ENCODE measurements at places on chromosomes 12 and 14. TPM values are rescaled to one million over a fixed set of nuclear protein-coding genes. Genes with fewer than 3 reads are reported as not detected.

Gene KRT79
- total RNA-seq = not detected

GRCh38 chr12:131131808-131132117, 178.1 kb downstream of the ADGRD1 start:
- no peaks in the 10 kb centered on the region for H3K4me1 ChIP-seq
- no peak for DNase-seq
- H3K27ac ChIP-seq = no peak overlapping the region
- H3K36me3 ChIP-seq = no peaks in the 10 kb centered on the region
- no peak overlapping the region for H3K4me3 ChIP-seq
- H3K27me3 ChIP-seq = no peaks in the 10 kb centered on the region

Gene SLC38A4
- total RNA-seq = not detected

GRCh38 chr14:47044841-47045240, 393.3 kb upstream of the RPL10L start:
- H3K27me3 ChIP-seq = no peaks in the 10 kb centered on the region
- no peaks in the 10 kb centered on the region for H3K36me3 ChIP-seq
- no peak for DNase-seq
- no peak overlapping the region for H3K4me3 ChIP-seq
- H3K4me1 ChIP-seq = no peaks in the 10 kb centered on the region

DNA sequence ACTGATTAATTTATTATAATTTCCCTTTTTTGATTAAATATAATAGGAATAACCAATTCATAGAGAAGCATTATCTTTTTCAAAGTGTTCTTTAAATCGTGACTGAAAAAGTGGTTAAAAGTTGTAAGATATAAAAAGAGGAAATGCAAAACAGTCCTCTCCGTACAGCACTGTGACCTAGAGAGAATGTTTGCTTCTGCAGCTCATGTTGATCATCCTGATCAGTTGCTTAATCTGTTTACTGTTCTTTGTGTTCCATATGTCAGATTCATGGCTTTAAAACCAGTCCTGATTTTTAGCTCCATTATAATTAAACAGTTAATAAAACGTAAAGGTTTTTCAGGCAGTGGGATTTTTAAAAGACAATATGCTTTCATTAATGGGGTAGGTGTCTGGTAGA, 4.7 kb downstream of the TTC8 start:
- no peaks in the 10 kb centered on the region for H3K36me3 ChIP-seq
- DNase-seq = no peak
- no peak overlapping the region for H3K4me3 ChIP-seq
- peaks cover 20% of the 10 kb centered on the region for H3K4me1 ChIP-seq

Gene LRRC10
- not detected for total RNA-seq

DNA sequence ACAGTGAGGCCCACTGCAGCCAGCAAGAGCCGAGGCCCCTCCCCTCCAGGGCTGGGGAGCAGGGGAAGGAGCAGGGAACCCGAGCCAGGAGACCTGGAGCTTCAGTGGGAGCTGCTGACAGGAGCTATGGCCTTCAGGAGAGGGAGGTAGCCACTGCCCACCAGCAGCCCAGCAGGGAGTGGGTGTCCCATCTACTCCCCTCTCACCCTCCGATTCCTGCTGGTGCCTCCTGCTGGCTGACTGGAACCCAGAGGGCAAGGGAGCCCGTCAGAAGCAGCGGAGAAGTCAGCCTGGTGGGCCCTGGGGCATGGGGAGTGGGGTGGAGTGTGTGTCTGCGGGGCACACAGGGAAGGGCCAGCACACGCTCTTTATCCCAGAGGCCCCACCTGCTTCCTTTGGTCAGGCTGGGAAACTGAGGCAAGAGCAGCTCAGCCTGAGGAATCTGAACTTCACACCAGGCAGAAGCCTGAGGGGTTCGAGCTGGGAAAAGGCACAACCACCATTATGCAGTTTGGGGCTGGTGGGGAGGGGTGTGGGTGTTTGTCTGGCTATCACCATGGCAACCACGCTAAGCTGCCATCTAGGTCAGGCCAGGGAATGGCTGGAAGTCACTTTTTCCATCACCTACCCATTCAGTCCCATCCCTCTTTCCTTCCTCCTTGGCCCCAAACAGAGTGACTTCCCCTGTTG, 36.8 kb upstream of the PLEKHG6 start:
- no peak overlapping the region for H3K4me3 ChIP-seq
- peaks cover 4% of the 10 kb centered on the region for H3K4me1 ChIP-seq
- no peaks in the 10 kb centered on the region for H3K27me3 ChIP-seq
- no peaks in the 10 kb centered on the region for H3K36me3 ChIP-seq

Gene ASCL1
- not detected for total RNA-seq

- no peak for DNase-seq
- no peaks in the 10 kb centered on the region for H3K27me3 ChIP-seq
- no peak overlapping the region for H3K4me3 ChIP-seq
- H3K36me3 ChIP-seq = no peaks in the 10 kb centered on the region
Observed at GRCh38 chr12:77179515-77179914, 114.1 kb upstream of the E2F7 start.

GRCh38 chr14:21449899-21450216, 6.1 kb downstream of the CHD8 start:
- H3K27me3 ChIP-seq = no peaks in the 10 kb centered on the region
- peaks cover 19% of the 10 kb centered on the region for H3K36me3 ChIP-seq
- no peak overlapping the region for H3K27ac ChIP-seq
- no peak for DNase-seq

Gene WNT1
- total RNA-seq = not detected

Gene KCNC2
- total RNA-seq = not detected

Gene SMIM41
- 0.75 TPM for total RNA-seq

Measured in Karpas-422 (cell line).